ENCODE measurements at places on chromosomes 4 and X.
A peak's percentile ranks its signal among the peaks of the same experiment; 100 is the strongest.

- no peak for DNase-seq
Observed at GRCh38 chr4:37477126-37477525, 209.1 kb downstream of the RELL1 start.

GRCh38 chr4:127642169-127642568 is 9.4 kb downstream of the INTU start:
- DNase-seq = no peak

GRCh38 chr4:44914748-44915147 is 188.4 kb upstream of the GNPDA2 start:
- no peak for DNase-seq

GRCh38 chr4:155762334-155762733 is 3.5 kb downstream of the GUCY1B1 start:
- DNase-seq = no peak

DNA sequence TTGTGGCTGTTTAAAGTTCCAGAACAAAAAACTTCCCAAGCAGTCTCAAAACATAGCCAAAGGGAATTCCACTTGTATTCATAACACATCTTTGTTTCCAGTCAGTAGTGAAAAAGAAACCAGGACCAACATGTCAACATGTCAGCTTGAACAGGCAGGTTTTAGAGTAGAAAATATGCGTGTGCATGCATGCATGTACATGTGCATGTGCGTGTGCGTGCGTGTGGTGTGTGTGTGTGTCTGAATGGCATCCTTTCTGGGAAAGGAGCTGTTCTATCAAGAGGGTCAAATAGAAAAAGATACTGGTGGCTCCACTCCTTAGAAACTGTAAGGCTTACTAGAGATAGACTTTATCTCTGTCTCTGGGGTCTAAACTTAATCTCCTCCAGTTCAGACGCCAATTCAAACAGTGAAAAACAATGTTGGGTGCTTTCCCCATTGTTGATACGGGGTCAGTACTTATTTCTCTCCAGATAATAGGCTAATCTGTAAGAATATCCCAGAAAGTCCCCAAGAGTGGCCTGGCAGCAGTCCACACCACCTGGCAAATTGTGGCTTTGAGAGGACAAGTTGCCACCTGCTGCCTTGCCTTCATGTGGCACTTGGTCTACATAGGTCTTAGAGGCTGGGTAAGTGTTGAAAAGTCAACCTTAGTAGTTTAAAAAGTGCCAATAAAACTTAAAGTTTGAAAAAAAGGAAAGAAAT is 110.4 kb downstream of the SCD5 start:
- DNase-seq = no peak

GRCh38 chr4:129346734-129347133 is 250.8 kb downstream of the C4orf33 start:
- no peak for DNase-seq

GRCh38 chr4:156692016-156692415 is 279.6 kb downstream of the PDGFC start:
- no peak for DNase-seq

GRCh38 chr4:166140951-166141350 is 267.9 kb downstream of the TLL1 start:
- no peak for DNase-seq

- no peak for DNase-seq
Observed at GRCh38 chrX:2145692-2146367, 354.9 kb downstream of the DHRSX start.

GRCh38 chr4:107247738-107248137 is 211.6 kb upstream of the DKK2 start:
- DNase-seq = no peak

DNA sequence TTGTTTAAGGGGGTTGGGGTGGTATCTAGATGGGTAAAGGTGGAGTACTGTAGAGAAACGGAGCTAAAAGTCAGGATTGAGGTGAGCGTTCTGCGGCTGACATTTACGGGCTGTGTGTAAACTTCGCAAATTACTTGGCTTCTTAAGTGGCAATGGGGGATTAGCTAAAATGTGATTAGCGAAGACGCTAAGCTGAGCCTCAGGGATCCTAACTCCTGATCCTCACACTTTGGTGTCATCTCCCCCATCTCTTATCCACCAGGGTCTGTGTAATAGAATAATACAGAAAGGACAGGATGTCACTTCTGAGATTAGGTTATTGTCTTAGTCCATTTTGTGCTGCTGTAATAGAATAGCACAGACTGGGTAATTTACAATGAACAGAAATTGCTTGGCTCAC is 10.6 kb upstream of the FAT1 start:
- DNase-seq = no peak

DNA sequence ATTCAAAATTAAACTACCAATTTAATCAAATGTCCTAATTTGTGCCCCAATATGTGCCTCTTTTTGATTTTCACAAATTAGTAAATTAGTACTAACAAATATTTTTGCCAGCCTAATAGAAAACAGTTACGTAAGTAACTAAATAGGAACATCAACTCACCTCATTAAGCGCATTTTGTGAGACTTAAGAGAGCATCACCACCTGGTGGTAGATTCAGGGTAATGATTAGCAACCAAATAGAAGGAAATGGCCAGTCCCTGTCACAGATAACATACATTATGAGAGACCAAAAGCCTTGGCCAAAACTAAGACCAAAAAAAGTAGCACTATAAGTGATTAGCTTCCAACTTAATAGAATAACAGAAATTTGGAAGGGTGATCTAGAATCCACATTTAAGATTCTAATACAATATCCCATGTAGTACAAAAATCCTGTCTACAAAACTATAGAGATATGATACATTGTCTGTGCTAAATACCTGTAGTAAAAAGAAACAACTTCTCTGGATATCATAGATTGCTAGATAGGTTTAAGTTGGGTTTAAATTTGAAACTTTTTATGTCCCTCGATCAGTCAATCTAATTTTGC is 46.7 kb downstream of the C4orf46 start:
- DNase-seq = peak; percentile 75

DNA sequence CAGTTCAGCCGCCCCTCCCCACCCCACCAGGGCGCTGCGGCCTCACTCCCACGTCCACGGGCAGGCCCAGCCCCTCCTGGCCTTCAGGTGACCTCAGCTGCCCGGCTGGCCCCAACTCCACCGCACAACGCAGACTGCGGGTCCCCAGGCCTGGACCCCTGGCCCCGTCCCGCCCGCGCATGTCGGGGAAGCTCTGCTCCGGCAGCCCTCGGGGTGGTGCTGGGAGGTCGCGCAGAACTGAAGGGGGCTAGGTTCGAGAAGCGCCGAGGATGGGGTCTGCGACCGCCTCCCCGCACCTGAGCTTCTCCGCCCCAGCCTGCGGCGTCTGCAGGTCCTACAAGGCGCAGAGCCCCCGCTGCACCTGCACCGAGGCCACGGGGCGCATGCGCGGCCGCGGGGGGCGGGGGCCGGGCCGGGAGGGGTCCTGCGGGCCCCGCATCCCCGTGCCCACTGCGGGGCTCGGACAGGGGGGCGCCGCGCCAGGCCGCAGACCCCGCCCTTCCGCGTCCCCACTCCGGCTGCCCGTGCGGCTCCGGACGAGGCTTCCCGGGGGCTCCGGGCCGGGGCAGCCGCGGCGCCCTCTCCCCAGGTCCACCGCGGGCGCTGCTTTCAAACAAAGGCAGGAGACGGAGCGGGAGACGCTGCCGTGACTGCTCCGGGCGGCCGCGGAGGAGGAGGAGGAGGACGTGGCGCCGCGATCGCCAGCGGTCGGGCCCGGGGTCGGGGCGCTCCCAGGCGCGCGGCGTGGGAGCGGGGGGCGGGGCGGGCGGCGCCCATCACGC is 672 bp upstream of the NAT8L start:
- no peak for DNase-seq

DNA sequence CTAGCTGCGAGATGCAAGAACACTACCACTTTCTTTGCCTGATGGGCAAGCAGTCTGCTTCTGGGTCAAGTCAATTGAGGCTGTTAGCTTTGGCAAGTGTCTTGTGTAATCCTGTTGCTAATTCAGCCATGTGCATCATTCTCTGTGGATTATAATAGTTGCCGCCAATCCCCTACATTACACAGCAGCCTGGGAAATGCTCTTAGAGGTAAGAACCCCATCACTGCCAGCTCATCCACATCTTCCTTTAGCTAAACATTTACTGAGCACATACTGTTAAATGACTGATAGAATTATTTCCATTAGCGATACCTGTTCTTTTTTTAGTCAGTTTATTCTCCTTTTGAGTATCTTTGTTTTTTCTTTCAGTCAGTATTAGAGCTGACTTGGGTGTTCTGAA is 116.2 kb downstream of the CBR4 start:
- no peak for DNase-seq

GRCh38 chrX:153934148-153934761 is 582 bp downstream of the NAA10 start:
- no peak for DNase-seq

All from PC-3 (cell line).